Prostate gland (tissue), 2 donors: ENCODE measurements at places on chromosomes 6 and 20. TPM values are rescaled to one million over a fixed set of nuclear protein-coding genes. Genes with fewer than 3 reads are reported as not detected.

DNA sequence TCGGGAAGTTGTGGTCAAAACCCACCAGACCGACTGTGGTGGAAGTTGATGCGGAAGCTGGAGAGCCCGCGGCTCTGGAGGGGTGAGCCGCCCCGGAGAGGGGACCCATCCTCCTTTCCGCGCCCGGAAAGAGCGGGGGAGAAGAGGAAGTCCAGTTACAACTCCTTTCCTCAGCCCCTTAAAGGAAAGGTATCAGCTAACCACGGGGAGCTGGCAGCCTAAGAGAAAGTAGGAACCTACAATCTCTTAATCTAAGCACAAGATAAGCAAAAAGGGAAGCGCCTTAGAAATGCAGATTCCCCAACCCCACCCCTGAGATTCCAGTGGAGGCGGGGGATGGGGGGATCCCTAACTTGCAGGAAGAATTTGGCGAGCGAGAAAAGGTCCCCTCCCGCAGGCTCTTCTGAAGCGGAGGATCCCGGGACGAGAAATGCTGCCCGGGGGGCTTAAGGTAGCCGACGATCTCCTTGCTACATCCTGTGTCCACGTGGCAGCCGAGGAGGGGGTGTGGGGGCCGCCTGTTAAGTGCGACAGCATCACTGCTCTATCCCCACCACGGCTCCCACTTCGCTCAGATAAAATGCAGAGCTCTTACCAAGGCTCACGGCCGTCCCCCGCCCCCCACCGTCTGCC, 87.5 kb downstream of the ZFP64 start:
- H3K27me3 ChIP-seq = no peaks in the 10 kb centered on the region
- H3K4me3 ChIP-seq = peak overlapping the region; percentile 30
- no peaks in the 10 kb centered on the region for H3K36me3 ChIP-seq
- no peaks in the 10 kb centered on the region for H3K4me1 ChIP-seq
- H3K27ac ChIP-seq = no peak overlapping the region

DNA sequence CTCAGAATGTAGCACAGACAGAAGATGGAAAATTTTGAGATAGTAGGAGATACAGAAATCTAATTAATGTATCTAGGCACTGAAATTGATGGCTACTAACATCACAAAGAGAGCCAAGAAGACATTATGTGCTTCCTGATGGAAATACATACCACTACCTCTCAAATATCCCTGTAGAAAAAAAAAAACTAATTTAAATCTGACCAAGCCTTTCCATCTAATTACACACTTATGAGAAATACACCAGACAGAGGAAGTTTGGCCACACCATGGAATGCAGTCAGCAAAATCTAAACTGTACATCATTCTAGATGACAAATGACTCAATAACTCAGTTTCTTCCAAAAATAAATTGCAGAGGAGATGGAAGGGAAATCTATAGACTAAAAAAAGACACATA, 18.9 kb downstream of the VPS52 start:
- no peak for DNase-seq
- H3K27ac ChIP-seq = no peak overlapping the region
- no peaks in the 10 kb centered on the region for H3K36me3 ChIP-seq
- H3K4me1 ChIP-seq = no peaks in the 10 kb centered on the region
- no peaks in the 10 kb centered on the region for H3K27me3 ChIP-seq
- no peak overlapping the region for H3K4me3 ChIP-seq

GRCh38 chr6:92114091-92114675, 1305.2 kb downstream of the EPHA7 start:
- no peak for DNase-seq
- H3K4me1 ChIP-seq = no peaks in the 10 kb centered on the region
- H3K4me3 ChIP-seq = no peak overlapping the region
- H3K27ac ChIP-seq = no peak overlapping the region
- no peaks in the 10 kb centered on the region for H3K36me3 ChIP-seq
- no peaks in the 10 kb centered on the region for H3K27me3 ChIP-seq

DNA sequence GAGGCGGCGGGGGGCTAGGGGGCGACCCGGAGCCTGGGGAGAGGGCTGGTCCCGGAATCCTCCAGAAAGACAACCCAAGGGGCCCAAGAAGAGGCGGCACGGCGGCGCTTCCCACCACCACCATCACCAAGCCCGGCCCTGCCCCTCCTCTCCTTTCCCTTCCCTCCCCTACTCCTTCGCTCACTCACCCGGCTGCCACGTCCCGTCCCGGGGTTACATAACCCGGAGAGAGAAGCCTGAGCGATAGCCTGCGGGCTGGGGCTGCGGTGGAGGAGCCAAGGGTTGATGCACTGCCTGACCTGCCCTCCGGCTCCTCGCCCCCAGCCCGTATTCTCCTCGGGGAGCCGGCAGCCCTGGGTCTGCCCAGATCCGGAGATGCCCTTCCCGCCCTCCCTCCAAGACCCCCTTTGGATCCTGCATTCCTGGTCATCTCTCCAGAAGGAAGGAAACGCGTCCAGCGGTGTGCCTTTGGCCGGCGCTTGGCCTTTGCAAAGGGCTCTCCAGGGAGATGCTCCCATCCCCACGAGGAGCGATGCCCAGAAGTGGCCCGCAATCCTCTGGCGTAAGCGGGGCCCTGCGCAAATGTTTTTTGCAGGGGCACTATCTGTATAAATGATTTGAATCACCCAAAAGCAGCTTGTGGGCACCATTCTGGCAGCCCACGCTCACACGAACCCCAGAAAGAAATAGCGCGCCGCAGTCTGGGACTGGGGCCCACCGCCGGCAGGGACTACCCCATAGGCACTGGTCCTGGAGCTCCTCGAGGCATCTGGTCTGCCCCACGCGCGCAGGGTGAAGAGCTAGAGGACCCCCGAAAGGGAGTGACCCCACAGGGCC, 4.6 kb upstream of the CPXM1 start:
- H3K4me1 ChIP-seq = no peaks in the 10 kb centered on the region
- H3K4me3 ChIP-seq = no peak overlapping the region
- H3K36me3 ChIP-seq = no peaks in the 10 kb centered on the region
- H3K27me3 ChIP-seq = no peaks in the 10 kb centered on the region
- DNase-seq = no peak

GRCh38 chr20:3678198-3678597, 3.6 kb downstream of the ADAM33 start:
- H3K4me3 ChIP-seq = no peak overlapping the region
- H3K36me3 ChIP-seq = no peaks in the 10 kb centered on the region
- peaks cover 10% of the 10 kb centered on the region for H3K27me3 ChIP-seq
- no peak for DNase-seq

- no peaks in the 10 kb centered on the region for H3K36me3 ChIP-seq
- no peak overlapping the region for H3K4me3 ChIP-seq
- no peaks in the 10 kb centered on the region for H3K27me3 ChIP-seq
- no peak overlapping the region for H3K27ac ChIP-seq
Observed at GRCh38 chr6:144353871-144354314, 68.8 kb downstream of the UTRN start.

DNA sequence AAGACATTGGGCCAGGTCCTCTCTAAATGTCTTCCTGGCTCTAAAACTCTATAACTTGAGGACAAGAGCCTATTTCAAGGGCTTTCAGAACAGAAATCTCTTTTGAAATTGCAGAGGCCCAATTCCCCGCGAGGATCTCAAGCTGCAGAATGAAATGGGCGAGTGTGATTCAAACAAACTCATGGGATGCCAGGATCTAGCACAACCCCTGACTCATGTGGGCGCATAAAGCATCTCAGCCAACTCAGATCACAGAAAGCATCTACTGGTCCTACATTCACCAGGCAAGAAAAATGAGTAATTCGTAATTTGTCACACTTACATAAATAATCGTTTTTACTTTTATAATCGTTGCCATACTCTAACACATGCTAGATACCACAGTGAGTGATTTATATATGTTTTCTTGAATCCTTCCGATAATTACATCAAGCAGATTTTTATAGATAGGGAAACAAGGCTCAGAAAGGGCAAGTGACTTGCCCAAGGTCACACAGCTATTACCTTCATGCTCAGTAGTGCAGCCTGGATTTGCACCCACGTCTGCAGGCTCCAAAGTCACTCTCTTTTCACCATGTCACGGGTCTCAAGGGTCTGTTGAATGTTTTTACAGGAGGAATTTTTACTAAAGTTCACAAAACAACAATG, 26.2 kb downstream of the FOXF2 start:
- H3K27ac ChIP-seq = no peak overlapping the region
- no peak overlapping the region for H3K4me3 ChIP-seq
- no peaks in the 10 kb centered on the region for H3K36me3 ChIP-seq
- H3K4me1 ChIP-seq = no peaks in the 10 kb centered on the region
- DNase-seq = no peak

GRCh38 chr6:34445313-34445860, 19.5 kb upstream of the RPS10 start:
- no peak overlapping the region for H3K27ac ChIP-seq
- no peaks in the 10 kb centered on the region for H3K36me3 ChIP-seq
- no peaks in the 10 kb centered on the region for H3K4me1 ChIP-seq

DNA sequence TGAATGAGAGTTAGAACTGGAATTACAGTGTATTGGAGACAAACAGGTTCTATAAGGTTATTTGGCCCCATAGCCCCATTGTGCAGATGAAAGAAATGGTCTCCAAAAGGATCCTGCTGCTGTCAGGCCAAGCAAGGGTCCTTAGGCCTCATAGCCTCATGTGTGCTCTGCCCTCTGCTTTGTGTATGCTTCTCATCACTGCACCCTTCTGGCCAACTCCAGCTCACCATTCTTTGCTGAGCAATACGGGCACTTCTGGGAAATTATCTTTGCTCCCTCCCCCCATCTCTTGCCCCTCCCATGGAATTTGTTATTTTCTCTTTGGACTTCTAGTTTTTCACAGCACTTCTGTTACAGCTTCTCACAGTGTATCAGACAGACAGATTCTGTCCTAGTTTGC, 298.8 kb downstream of the FOXA2 start:
- H3K4me1 ChIP-seq = no peaks in the 10 kb centered on the region
- H3K27me3 ChIP-seq = no peaks in the 10 kb centered on the region
- no peak for DNase-seq
- no peaks in the 10 kb centered on the region for H3K36me3 ChIP-seq
- no peak overlapping the region for H3K27ac ChIP-seq

DNA sequence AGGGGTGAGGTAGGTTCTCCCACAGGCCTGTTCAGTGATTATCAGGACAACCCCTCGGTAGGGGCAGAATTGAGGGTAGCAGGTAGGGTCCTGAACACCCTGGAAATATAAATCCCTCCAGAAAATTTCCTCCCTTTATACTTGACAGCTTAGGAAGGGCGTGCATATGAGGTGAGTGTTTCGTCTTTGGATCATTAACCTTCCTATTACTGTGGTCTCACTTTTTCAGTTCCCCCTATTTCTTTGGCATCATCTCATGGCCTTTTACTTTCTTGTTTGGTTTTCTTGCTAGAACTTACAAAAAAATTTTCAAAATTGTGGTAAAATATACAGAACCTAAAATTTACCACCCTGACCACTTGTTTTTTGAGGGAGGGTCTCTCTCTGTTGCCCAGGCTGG, 18.7 kb upstream of the EPB41L1 start:
- H3K36me3 ChIP-seq = no peaks in the 10 kb centered on the region
- H3K27me3 ChIP-seq = no peaks in the 10 kb centered on the region
- H3K4me1 ChIP-seq = peaks cover 4% of the 10 kb centered on the region
- no peak for DNase-seq
- H3K27ac ChIP-seq = no peak overlapping the region

DNA sequence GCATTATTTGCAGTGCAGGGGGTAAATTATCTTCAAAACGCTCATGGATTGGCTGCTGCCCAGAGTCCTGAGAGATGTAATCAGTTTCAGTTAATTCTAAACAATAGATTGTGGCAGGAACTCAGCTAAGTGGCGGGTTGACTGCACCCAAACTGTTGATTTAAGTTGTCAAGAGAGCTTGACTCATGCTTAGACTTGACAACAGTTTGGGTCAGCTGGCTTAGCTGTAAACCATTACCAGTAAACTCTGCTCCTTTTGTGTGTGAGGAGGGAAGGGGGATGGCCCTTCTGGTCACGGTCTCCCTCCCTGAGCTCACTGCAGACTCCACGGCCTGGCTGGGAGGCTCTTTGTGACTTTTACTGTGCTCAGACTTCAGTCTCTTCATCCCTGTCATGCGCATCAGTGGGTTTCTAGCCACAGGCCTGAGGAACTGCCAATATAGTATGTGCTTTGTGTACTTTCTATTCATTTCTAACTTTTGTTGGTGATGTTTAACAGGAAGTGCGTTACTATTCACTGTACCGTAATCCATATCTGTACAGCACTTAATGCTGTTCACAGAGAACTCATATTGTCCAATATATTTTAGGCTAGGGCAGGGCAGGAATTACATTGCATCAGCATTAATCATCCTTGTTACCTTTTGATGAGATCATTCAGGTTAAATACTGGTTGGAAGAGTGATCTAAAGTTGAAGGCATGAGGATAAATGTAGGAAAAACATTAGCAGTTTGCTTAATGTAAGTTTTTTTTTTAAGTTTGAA, 488.3 kb downstream of the CDKAL1 start:
- no peaks in the 10 kb centered on the region for H3K4me1 ChIP-seq
- H3K4me3 ChIP-seq = no peak overlapping the region
- no peaks in the 10 kb centered on the region for H3K36me3 ChIP-seq
- no peaks in the 10 kb centered on the region for H3K27me3 ChIP-seq
- no peak overlapping the region for H3K27ac ChIP-seq

NKAIN4 gene
- not detected for total RNA-seq

KIAA1755 gene
- total RNA-seq = 10.8 TPM

PRSS16 gene
- total RNA-seq = 15.2 TPM

GRM1 gene
- not detected for total RNA-seq

VIP gene
- total RNA-seq = not detected

DTD1 gene
- 51.6 TPM for total RNA-seq

OPRM1 gene
- not detected for total RNA-seq

MTCH1 gene
- 269 TPM for total RNA-seq
